ENCODE measurements at places on chromosomes 3 and 15. TPM values are rescaled to one million over a fixed set of nuclear protein-coding genes. Genes with fewer than 3 reads are reported as not detected.

RBP2 gene
- not detected for total RNA-seq

HYAL1 gene
- total RNA-seq, result 3.7 TPM

MITF gene
- total RNA-seq, result 6.2 TPM

ZNF445 gene
- total RNA-seq, result 6.6 TPM

ISL2 gene
- total RNA-seq, result 0.20 TPM

NDUFB4 gene
- total RNA-seq, result 33.1 TPM

SUCNR1 gene
- not detected for total RNA-seq

TMED3 gene
- total RNA-seq, result 81.3 TPM

LRTM1 gene
- total RNA-seq, result not detected

DAPK2 gene
- 7.0 TPM for total RNA-seq

ACVR2B gene
- total RNA-seq, result 1.1 TPM

CX3CR1 gene
- under 0.01 TPM for total RNA-seq

ZNF501 gene
- 4.3 TPM for total RNA-seq

PLCD1 gene
- total RNA-seq, result 27.2 TPM

EOMES gene
- under 0.01 TPM for total RNA-seq

SLC22A14 gene
- 1.5 TPM for total RNA-seq

GREM1 gene
- total RNA-seq, result 2.2 TPM

HACD3 gene
- total RNA-seq, result 48.5 TPM

PCOLCE2 gene
- 28.0 TPM for total RNA-seq

GOLGA6A gene
- not detected for total RNA-seq

Measured in subcutaneous preadipocyte (primary cell).